Activated CD8-positive, alpha-beta T cell treated with anti-CD3 and anti-CD28 coated beads, Interleukin-2, amount 10 ng/mL, durations not matched to agents 7 days and 5 days (primary cell): ENCODE measurements at places on chromosomes 11 and 22. TPM values are rescaled to one million over a fixed set of nuclear protein-coding genes. Genes with fewer than 3 reads are reported as not detected.

- no peaks in the 10 kb centered on the region for H3K27me3 ChIP-seq
- no peak overlapping the region for H3K4me3 ChIP-seq
- H3K36me3 ChIP-seq = no peaks in the 10 kb centered on the region
- no peak overlapping the region for H3K27ac ChIP-seq
- no peak for DNase-seq
- no peaks in the 10 kb centered on the region for H3K4me1 ChIP-seq
Measured at GRCh38 chr11:12528487-12528886, 145.7 kb upstream of the TEAD1 start.

DNA sequence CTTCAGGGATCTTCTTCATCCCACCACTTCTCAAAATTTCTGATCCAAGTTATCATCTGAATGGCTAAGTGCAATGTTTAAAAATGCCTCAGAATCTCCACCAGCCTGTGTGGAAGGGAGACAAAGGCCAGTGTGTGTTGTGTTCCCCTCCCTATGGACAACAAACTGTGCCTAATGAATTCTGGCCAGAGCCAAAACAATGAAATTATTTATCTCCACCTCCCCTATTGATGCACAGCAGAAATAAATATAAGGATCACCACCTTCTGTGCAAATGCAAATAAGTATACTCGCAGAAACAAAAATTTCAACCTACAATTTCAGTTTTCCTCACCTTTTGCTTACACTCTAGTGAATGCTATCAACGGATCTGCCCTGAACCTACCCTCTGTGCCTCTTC, 75.8 kb downstream of the GAB2 start:
- DNase-seq = no peak
- no peak overlapping the region for H3K4me3 ChIP-seq
- H3K36me3 ChIP-seq = peaks cover 24% of the 10 kb centered on the region
- H3K27me3 ChIP-seq = peaks cover 6% of the 10 kb centered on the region

DNA sequence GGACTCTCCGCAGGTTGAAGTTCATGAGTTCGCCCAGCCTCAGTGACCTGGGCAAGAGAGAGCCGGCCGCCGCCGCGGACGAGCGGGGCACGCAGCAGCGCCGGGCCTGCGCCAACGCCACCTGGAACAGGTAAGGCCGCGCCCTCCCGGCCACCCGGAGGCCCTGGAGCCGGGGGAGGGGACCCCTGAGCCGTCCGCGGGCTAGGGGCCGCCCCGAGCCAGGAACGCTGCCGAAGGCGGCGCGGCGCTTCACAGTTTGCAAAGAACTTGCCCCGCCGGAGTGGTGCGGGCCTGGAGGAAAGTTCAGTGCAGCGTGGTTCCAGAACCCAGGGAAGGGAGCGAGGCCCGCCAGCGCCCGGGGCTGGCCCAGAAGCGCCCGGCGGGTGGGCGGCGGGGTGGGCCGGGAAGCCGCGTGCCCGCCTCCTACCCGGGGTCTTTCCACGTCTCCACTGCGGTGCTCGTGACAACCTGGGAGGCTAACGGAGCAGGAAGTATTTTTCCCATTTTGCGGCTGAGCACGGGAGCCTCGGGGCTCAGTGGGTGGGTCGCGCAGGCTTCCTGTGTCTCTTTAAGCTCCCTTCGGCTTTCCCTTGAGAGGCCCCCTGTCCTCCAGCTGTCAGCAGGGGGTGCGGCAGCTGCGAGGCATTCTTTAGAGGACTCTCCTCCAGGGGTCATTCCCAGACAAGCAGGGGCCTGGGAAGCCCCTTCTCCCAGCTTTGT, 635 bp downstream of the PRR5 start:
- H3K4me1 ChIP-seq = peaks cover 28% of the 10 kb centered on the region
- peak overlapping the region; percentile 69 for H3K4me3 ChIP-seq
- H3K27me3 ChIP-seq = no peaks in the 10 kb centered on the region
- H3K36me3 ChIP-seq = peaks cover 10% of the 10 kb centered on the region
- no peak overlapping the region for H3K27ac ChIP-seq

DNA sequence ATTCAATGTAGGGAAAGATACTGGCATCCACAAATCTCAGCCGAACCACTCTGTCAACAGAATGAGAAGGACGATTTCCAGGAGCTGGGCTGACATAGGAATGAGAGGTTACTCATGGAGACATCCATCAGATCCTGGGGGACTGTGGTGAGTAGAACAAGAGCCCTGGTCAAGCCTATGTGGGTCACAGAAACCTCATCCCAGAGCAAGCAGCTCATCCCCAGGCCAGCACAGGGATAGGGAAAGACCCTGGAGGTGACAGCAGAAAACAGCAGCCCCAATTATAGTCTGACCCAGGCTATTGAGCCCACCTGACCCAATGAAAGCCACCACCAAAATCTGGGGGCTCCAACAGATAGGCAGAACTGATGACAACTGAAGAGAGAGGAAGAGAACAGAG, 128.0 kb upstream of the SERPIND1 start:
- no peak for DNase-seq
- H3K4me1 ChIP-seq = no peaks in the 10 kb centered on the region
- H3K27ac ChIP-seq = no peak overlapping the region
- peaks cover 2% of the 10 kb centered on the region for H3K27me3 ChIP-seq
- H3K36me3 ChIP-seq = no peaks in the 10 kb centered on the region

DNA sequence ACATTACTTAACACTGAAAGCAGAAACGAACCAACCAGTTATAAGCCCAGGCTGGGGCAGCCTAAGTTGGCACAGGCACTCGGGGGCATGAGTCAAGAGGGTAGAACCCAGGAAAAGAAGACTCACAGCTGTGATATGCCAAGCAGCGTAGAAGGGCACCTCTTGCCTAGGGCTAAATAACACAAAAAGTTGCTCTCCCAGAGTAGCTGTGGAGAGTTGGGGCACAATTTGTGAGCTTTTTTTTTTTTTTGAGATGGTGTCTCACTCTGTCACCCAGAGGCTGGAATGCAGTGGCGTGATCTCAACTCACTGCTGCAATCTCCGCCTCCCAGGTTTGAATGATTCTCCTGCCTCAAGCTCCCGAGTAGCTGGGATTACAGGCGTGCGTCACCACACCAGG, 8.8 kb downstream of the CLMP start:
- peaks cover 61% of the 10 kb centered on the region for H3K27me3 ChIP-seq
- no peak overlapping the region for H3K4me3 ChIP-seq
- no peaks in the 10 kb centered on the region for H3K36me3 ChIP-seq
- no peak for DNase-seq
- no peak overlapping the region for H3K27ac ChIP-seq

GRCh38 chr11:117570701-117571100, 226.3 kb downstream of the DSCAML1 start:
- no peaks in the 10 kb centered on the region for H3K36me3 ChIP-seq
- no peak overlapping the region for H3K27ac ChIP-seq
- no peak overlapping the region for H3K4me3 ChIP-seq
- no peaks in the 10 kb centered on the region for H3K27me3 ChIP-seq
- no peaks in the 10 kb centered on the region for H3K4me1 ChIP-seq

DNA sequence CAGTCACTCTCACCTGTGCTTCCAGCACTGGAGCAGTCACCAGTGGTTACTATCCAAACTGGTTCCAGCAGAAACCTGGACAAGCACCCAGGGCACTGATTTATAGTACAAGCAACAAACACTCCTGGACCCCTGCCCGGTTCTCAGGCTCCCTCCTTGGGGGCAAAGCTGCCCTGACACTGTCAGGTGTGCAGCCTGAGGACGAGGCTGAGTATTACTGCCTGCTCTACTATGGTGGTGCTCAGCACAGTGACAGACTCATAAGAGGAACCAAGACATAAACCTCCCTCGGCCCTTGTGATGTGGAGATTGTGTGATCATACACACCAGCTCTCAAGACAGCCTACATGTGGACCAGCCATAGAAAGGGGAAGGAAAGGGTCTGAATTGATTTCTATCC, 113.3 kb downstream of the ZNF280B start:
- H3K27me3 ChIP-seq = peaks cover 22% of the 10 kb centered on the region
- no peaks in the 10 kb centered on the region for H3K36me3 ChIP-seq
- no peak overlapping the region for H3K27ac ChIP-seq
- H3K4me3 ChIP-seq = no peak overlapping the region

- H3K27ac ChIP-seq = no peak overlapping the region
- no peaks in the 10 kb centered on the region for H3K36me3 ChIP-seq
- no peaks in the 10 kb centered on the region for H3K27me3 ChIP-seq
Measured at GRCh38 chr11:60098508-60098907, 10.0 kb downstream of the MS4A2 start.

DNA sequence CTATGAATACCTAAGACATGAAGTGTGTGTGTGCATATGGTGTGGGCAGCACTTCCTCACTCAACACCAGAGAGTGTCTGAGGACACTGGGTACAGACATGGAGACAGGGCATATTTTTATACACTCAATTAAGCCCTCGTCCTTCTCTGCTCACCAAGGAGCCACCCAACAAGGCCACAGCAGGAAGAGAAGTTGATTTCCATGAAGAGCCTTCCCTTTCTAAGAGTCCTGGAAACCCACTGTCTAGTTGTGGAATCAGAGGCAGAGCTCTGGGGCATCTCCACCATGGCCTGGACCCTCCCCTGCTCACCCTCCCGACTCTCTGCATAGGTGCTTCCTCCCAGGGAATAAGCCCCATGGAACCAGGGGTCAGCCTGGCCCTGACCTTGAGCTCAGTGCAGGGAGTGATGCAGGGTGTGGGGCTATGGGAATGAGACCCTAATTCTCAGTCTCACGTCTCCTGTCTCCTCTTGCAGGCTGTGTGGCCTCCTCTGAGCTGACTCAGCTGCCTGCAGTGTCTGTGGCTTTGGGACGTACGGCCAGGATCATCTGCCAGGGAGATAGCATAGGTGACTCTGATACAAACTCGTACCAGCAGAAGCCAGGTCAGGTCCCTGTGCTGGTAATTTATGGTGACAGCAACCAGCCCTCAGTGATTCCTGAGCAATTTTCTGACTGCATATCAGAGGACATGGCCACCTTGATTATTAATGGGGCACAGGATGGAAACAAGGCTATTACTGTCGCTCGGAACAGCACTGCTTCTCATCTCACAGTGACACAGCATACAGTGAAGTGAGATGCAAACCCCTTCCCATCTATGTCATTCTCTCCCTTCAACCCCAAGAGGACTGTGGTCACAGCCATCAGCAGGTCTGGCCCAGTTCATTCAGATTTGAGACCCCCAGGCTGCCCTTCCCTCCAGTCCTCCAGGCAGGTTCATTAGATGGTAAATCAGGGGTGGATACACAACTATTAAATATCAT, 14.6 kb upstream of the IGLL5 start:
- DNase-seq = no peak
- no peak overlapping the region for H3K27ac ChIP-seq
- no peaks in the 10 kb centered on the region for H3K4me1 ChIP-seq

DNA sequence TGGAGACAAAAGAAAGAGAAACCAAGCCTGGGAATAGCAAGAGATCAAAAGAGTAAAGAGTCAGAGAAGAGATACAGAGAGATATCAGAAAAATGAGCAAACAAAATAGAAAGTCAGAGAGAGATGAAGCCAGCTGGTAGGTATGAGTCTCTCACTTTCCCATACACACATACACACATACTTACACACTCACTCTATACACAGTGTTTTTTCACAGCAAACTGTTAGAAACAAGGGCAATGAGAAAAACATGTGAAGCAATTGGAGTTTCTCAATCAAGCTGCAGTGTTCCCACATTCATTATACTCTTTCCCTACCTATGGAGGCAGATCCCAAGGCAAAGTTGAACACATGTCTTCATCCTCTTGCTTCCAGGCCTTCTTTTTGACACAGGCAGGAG, 2.6 kb upstream of the NLRP10 start:
- no peak overlapping the region for H3K27ac ChIP-seq
- peaks cover 10% of the 10 kb centered on the region for H3K27me3 ChIP-seq
- DNase-seq = no peak
- no peaks in the 10 kb centered on the region for H3K4me1 ChIP-seq

The CRY2 gene
- total RNA-seq = 24.4 TPM

The ALX4 gene
- total RNA-seq = not detected

The PHOX2A gene
- total RNA-seq = not detected

The TNRC6B gene
- 63.3 TPM for total RNA-seq

The SERHL2 gene
- 2.4 TPM for total RNA-seq

The TECTA gene
- total RNA-seq = 0.13 TPM
